ENCODE measurements at places on chromosomes 3 and 15.

DNA sequence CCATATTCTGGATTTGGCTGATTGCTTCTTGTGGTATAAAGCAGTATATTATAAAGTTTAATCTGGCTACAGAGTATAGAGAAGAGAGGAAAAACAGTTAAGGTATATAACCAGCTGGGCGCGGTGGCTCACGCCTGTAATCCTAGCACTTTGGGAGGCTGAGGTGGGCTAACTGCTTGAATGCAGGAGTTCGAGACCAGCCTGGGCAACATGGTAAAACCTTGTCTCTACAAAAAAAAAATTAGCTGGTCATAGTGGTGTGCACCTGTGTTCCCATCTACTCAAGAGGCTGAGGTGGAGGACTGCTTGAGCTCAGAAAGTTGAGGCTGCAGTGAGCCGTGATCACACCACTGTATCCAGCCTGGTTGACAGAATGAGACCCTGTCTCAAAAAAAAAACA, 7.3 kb downstream of the SLC12A6 start:
- DNase-seq = no peak

GRCh38 chr3:175447521-175447920, 588.4 kb downstream of the NAALADL2 start:
- DNase-seq = no peak

- no peak for DNase-seq
Observed at GRCh38 chr3:100871306-100871705, 121.9 kb downstream of the ABI3BP start.

DNA sequence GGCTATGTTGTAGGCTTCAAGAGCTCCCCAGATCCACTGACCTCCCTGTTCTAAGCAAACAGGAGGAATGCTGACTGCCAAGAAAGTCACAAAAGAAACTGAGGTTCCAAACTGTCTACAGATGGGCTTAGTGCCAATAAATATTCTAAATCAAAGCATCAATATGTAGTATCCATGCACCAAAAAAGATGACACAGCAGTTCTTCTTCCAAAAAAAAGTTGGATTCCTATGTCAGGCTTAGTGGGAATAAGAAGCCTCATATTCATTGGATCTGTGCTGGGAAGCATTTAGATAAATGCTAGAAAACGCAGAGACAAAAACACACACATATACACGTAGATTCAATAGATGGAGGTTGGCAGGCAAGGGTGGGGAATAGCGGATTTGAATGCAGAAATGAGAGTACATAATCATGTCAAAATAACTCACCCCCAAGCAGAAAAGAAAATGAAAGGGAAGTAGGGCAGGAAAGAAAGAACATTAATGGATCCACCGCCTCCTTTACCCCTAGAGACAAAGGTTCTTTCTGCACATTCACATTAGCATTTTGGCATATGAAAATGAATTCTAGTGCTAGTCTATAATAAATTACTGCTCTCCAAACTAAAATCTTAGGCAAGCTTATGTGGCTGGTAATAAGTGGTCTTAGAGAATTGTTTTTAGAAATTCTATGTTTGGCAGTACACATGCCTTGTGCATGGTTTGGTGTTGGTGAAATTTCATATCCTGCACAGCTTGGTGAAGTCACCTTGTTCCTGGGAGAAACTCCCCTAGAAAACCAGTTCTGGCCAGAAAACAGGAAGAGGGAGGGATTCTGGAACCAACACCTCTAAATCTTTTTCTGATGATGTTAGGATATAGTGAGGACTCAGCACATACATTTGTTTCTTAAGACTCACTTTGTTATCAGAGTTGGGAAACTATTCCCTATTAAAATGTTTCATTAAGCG, 283.4 kb downstream of the LSAMP start:
- DNase-seq = no peak

DNA sequence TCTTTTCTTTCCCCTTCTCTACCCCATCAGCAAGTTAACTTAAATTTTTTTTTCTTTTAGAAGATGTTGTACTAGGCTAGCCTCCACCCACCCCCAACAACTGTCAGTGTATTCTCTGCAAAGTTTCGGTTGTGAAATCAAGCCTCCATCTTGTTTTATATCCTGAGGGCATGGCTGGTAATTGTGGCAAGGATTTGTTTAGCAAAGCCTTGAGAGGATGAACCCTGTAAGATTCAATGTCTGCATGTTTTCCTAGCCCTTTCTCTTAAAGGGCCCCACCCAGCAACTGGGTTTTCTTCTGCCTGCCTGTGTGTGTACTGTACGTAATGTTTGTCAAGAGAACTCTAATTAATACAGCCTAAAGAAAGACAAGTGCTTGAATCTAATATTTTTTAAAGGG, 475.3 kb downstream of the FHIT start:
- no peak for DNase-seq

GRCh38 chr3:140234256-140234655, 299.3 kb downstream of the CLSTN2 start:
- no peak for DNase-seq

DNA sequence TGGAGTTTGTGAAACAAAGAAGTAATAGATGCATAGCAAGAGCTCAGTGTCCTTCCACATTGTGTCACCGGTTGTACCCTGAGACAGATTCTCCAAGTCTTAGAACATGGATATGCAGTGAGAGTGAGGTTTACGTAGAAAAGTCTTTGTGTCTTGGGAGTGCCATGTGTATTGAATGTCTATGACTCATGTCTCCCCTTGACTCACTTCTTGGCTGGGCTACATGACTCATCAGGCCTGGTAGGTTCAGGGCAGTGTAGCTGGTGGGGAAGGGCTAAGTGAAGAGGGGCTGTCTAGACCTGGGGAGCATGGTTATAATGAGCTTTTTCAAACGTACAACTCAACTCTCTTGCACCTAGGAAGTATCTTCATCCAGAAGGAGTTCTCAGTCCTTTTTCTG, 167.4 kb downstream of the GAP43 start:
- DNase-seq = no peak

DNA sequence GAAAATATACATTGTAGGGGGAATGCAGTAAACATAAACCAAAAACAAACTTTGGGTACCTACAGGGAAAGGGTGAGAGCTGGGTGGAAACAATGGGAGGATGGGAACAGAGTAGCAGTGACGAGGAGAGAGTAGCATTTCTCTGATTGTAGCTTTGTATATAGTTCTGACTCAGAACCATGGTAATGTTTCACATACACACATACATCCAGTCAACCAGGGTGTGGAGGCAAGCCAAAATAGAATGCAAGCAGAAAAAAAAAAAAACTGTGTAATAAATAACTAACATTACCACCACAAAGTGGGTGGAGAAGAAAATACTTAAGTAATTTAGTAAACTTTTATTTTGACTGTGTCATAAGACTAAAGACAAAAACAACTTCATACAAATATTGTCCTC, 27.2 kb downstream of the BCL2A1 start:
- no peak for DNase-seq

DNA sequence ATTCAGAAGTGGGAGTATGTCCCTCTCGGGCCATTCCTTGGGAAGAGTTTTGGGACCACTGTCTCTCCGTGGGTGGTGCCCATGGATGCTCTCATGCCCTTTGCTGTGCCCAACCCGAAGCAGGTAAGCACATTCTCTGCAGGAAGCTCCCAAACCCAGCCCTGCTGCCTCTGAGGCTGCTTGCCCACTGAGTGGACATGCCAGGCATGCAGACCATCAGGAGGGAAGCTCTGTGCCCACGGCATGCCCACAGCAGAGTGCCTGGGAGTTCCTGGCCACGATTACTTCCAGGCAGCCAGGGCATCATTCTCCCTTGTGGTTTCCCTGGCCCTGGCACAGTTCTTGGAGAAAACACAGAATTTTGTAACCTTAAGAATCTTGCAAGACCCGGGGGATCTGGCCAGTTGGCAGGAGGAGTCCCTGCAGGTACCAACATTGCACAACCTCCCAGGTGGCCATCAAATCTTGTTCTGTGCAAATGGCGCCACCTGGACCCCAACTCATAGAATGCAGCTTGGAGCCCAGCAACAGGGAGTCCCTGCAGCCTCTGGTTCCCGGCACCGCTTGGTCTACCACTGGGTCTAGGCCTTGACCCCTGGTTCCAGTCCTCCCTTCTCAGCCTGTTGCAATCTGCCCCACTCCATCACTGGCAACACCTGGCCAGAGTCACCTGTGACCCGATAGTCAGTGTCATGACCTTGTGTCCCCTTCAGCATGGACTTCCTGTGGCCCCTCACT, 20.4 kb downstream of the FAH start:
- DNase-seq = peak; percentile 38

- DNase-seq = no peak
Observed at GRCh38 chr3:20658491-20658890, 472.5 kb upstream of the SGO1 start.

GRCh38 chr3:143855183-143855582, 6.9 kb upstream of the SLC9A9 start:
- DNase-seq = no peak

GRCh38 chr3:186670155-186670554, 4.3 kb downstream of the HRG start:
- no peak for DNase-seq

- no peak for DNase-seq
Observed at GRCh38 chr3:192169332-192169915, 557.9 kb downstream of the FGF12 start.

- no peak for DNase-seq
Observed at GRCh38 chr15:38819387-38819950, 254.9 kb upstream of the RASGRP1 start.

DNA sequence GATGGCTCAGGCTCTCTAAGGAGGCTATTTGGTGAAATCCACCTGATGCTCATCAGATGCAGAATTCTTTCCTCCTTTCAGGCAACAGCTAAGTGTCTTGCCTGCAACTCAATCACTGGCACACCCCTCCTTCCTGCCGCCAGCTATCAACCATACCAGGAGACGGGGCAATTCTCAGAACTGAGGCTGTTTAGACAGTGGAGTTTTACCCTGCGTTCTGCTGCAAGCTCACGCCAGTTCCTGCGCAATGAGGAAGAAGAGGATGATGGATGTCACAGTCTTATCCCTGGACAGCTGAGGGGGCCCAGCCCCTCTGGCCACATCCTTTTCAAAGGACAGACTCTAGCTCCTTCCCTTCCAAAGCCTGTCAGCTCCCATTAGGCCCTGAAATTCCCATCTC, 7.0 kb upstream of the MANF start:
- no peak for DNase-seq

DNA sequence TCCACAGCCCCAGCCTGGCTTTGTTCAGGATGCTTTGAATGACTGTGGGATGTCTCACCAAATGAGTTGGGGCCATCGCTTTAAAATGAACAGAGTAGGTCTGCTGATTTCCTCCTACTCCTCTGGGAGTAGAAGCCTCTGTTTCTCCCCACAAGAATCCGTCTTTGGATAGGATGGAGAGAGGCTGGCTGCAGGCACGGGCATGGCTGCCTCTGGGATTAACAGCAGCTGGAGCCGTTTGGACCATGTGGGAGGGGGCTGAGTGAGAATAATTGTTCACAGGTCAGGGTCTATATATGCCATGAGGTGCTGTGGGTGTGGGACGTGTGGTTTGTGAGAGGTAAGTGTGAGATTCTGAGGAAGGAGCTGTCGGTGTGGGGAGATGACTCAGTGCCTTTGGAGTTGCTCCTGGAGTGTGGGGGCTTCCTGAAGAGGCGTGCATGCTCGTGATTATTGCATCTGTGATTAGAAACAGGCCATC, 48.0 kb upstream of the APEH start:
- DNase-seq = no peak

- DNase-seq = peak; percentile 67
Observed at GRCh38 chr15:98647026-98647773, 1.1 kb upstream of the IGF1R start.

DNA sequence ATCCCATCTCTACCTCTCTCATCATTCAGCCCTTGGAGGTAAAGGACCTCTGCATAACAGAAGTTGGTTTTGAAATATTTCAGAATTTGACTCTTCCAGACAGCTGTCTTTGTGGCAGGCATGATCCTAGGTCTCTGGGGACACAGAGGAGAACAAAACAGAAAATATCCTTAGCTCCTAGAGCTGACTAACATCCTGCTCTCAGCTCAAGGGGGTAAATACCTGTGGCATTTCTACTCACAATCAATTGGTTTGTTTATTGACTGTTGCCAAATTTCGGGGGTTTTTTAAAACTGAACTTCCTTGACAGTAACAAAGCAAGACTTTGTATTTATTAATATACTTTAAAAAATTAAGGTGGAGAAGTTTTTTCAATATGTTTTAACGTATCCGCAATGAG, 78.8 kb downstream of the EOMES start:
- no peak for DNase-seq

GRCh38 chr3:14077310-14077709, 47.4 kb downstream of the CHCHD4 start:
- DNase-seq = no peak

GRCh38 chr3:165805946-165806561, 31.2 kb downstream of the BCHE start:
- DNase-seq = no peak

DNA sequence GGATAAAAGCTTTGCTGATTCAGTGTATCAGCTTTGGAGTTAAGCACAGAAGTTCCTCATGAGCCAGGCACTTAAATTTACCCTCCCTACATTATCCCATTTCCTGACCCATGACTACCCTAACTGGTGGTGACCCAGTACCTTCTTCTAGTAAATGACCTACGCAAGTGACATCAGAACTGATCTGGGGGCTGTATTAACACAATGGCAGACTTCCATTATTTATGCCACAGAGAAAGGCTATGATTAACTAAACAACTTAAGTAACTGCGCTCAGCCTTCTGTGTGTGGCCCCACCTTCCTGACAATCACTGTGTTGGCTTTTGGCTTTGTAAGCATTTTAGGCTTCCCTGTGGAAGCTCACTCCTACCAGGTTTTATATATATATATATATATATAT, 1.9 kb downstream of the MB21D2 start:
- DNase-seq = no peak

- no peak for DNase-seq
Observed at GRCh38 chr3:161199926-161200325, 21.2 kb upstream of the NMD3 start.

GRCh38 chr3:72058493-72059081, 273.6 kb upstream of the PROK2 start:
- no peak for DNase-seq

DNA sequence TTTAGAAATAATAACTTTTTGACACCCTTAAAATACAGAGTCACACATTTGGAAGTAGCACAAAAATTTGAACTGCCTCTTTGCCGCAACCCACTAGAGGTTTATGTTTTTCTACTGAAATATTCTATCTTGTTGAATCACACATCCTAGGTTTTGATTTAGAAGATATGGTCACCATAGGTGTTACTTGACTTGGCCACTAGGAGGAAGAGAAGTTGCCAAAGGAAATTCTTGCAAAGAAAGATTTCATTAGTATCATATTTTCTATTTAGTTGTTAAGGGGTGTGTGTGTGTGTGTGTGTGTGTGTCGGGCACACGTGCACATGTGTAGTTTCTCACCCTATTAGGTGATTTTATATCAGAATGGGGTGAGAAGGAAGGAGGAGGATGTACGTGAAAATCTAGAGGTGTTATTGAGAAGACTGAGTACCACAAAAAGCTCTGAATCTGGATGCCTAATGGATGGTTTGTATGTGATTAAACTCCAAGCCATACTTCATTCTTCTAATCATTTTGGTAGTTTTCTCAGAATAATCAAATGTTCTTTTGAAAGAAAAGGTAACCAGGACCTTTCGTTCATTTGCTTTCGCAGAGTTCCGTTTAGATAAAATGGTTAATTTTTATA, 31.5 kb downstream of the ZFAND6 start:
- DNase-seq = no peak

GRCh38 chr15:79172801-79173460, 82.4 kb upstream of the RASGRF1 start:
- no peak for DNase-seq

GRCh38 chr3:104646196-104646595, 720.5 kb upstream of the ALCAM start:
- DNase-seq = no peak

All from substantia nigra (tissue), 51 donors.